Tibial nerve (tissue), 4 donors: ENCODE measurements at places on chromosomes 4 and X. TPM values are rescaled to one million over a fixed set of nuclear protein-coding genes. Genes with fewer than 3 reads are reported as not detected.

VSIG4 gene
- total RNA-seq: 81.3 TPM

DNA sequence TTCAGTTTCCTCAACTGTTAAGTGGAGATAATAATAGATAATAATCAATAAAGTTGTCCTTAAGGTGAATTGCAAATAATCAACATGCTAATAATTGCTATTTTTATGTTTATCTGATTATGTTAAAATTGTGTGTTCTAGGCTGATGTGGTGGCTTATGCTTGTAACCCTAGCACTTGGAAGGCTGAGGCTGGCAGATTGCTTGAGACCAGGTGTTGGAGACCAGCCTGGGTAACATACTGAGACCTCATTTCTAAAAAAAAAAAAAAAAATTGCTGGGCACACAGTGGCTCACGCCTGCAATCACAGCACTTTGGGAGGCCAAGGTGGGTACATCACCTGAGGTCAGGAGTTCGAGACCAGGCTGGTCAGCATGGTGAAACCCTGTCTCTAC is 175.2 kb downstream of the GC start:
- DNase-seq: no peak

GRCh38 chr4:120130786-120131185 is 64.1 kb upstream of the MAD2L1 start:
- DNase-seq: no peak

- no peak for DNase-seq
These were observed 112.5 kb downstream of the RASGEF1B start for GRCh38 chr4:81359207-81359606.

GRCh38 chrX:14902537-14902936 is 29.3 kb downstream of the MOSPD2 start:
- no peak for DNase-seq

CTAG1B gene
- total RNA-seq: not detected

GRCh38 chrX:131607792-131608369 is 64.0 kb downstream of the OR13H1 start:
- no peak for DNase-seq

MAGIX gene
- total RNA-seq: 2.3 TPM

DNA sequence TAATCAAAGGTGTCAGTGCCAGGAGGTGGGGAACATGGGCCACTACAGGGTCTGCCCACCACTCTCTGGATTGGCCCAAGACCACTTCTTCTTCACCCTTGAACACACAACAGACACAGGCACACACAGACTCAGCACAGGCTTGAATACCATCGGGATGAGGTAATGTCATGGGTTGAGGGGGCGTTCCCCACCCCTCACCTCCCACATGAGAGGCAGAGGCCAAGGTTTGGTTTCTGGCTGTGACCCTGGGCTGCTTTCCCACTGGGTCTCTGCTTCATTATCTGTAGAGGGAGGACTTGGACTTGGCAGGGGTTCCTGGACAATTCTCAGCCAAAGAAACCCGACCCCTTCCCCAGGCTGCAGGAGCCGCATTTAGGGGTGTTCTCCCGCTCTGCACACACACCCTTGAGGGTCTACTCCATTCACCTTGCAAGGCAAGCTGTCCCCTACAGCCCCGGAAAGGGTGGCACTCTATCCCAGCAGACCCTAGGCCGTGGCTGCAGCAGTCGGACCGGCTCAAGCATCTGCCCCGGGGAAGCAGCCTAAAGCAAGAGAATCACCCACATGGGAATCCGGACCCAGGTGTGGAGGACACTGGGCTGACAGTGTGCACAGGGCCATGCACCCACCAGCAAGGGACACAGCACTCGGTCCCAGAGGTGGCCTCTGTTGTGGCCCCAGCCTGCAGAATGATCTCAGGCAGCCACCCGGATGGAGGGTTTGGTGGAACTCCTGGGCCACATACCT is 62.4 kb downstream of the TRMT44 start:
- DNase-seq: no peak

DNA sequence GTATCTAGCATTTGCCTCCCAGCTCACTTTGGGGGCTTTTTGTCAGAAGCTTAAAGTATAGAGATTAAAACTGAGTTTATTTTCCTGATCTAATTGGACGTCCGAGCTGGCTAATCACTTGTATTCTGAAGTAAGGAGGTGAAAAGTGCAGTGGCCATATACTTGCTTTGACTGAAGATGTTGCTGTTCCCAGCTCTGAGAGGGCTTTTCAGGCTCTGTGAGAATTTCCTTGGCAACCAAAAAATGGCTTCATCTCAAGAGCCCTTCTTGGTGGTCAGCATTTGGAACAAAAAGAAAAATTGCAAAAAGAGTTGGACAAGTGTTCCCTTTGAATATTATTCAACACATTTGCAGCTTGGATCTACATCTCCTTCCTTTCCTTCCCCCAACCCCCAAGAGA is 67.0 kb downstream of the SLC4A4 start:
- no peak for DNase-seq

DNA sequence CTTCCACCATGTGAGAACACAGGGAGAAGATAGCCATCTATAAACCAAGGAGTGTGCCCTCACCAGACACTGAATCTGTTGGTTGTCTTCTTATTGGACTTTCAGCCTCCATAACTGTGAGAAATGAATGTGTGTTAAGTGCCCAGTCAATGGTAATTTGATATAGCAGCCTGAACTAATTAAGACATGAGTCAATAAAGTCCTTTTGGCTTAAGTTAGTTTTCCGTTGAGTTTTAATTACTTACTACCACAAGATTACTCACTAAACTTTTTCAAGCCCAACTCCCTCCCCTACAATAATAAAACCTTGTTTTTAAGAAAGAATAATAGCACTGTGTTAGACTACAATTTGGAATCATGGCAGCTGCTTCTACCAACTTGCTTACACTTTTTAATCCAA is 324.2 kb downstream of the PCDH19 start:
- DNase-seq: no peak

ANXA5 gene
- total RNA-seq: 263 TPM

GRCh38 chr4:84973856-84974255 is 7.4 kb upstream of the WDFY3 start:
- DNase-seq: no peak

- no peak for DNase-seq
These were observed 143.5 kb downstream of the CHM start for GRCh38 chrX:85903692-85904471.

- DNase-seq: no peak
These were observed 9.9 kb downstream of the BEND4 start for GRCh38 chr4:42142591-42142990.

GRCh38 chr4:85806334-85806733 is 331.4 kb downstream of the ARHGAP24 start:
- no peak for DNase-seq

MAGEA1 gene
- not detected for total RNA-seq

- no peak for DNase-seq
These were observed 122.0 kb upstream of the LDB2 start for GRCh38 chr4:17020451-17020850.

FGF13 gene
- total RNA-seq: 5.9 TPM

CPZ gene
- total RNA-seq: 2.2 TPM

PITX2 gene
- not detected for total RNA-seq

- DNase-seq: no peak
These were observed 96.9 kb upstream of the CITED1 start for GRCh38 chrX:72402614-72403013.

CSAG3 gene
- total RNA-seq: not detected

GRCh38 chrX:38664285-38664684 is 102.9 kb downstream of the TSPAN7 start:
- DNase-seq: peak; percentile 8

GRCh38 chr4:77022560-77023179 is 53.1 kb downstream of the CCNI start:
- DNase-seq: no peak

MTTP gene
- 0.59 TPM for total RNA-seq

GRCh38 chr4:168263039-168263438 is 55.5 kb downstream of the DDX60 start:
- no peak for DNase-seq

NWD2 gene
- total RNA-seq: 0.84 TPM

SLC7A11 gene
- total RNA-seq: under 0.01 TPM

CLCN4 gene
- 5.7 TPM for total RNA-seq

GRCh38 chr4:138562544-138562991 is 320.4 kb upstream of the SLC7A11 start:
- DNase-seq: no peak

XAGE1A gene
- not detected for total RNA-seq

- DNase-seq: no peak
These were observed 32.7 kb downstream of the METAP1 start for GRCh38 chr4:99028187-99028586.

DNA sequence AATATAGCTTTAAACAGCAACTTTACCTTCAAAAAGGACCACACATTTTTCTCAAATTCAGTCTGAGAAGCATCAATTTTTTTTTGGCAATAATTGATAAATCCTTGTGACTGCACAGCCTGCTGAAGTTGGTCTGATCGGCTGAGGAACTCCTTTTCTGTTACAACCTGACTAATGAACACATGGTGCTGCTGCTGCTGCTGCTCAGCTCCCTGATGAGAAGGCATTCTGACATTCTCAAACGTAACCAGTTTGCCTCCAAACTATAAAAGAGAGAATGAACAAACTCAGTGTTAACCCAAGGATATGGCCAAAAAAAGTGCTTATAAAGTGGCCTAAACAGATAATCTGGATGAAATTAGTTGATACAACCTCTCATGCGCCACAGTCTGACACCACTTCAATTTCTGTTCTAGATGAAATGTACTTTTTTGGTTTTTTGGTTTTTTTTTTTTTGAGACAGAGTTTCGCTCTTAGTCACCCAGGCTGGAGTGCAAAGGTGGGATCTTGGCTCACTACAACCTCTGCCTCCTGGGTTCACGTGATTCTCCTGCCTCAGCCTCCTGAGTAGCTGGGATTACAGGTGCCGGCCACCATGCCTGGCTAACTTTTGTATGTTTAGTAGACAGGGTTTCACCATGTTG is 26.5 kb downstream of the SEC31A start:
- no peak for DNase-seq

- peak; percentile 75 for DNase-seq
These were observed at the start of gene SOD3 for GRCh38 chr4:24794916-24795665. SOD3 (plus strand) TSS chr4:24795573; CDS start chr4:24799522, 3,949 bp downstream.

DNA sequence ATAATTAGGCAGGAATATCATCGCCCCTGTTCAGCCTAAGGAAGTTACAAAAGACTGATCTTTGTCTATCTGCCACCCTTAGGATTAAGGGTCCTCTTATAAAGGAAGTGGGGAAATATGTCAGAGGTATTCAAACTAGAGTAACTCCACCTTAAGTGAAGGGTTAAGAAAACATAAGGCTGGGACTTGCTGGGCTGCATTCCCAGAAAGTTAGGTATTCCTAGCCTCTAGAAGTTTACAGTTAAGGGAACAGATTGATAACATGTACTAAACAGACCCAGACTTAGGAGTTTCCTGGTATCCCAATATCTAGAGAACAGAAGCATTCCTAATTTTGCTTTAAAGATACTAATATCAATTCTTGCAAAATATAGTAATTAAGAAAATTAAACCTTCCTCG is 6.0 kb downstream of the CXCL2 start:
- no peak for DNase-seq

RBMXL3 gene
- total RNA-seq: not detected

KLHL4 gene
- 0.30 TPM for total RNA-seq

DNA sequence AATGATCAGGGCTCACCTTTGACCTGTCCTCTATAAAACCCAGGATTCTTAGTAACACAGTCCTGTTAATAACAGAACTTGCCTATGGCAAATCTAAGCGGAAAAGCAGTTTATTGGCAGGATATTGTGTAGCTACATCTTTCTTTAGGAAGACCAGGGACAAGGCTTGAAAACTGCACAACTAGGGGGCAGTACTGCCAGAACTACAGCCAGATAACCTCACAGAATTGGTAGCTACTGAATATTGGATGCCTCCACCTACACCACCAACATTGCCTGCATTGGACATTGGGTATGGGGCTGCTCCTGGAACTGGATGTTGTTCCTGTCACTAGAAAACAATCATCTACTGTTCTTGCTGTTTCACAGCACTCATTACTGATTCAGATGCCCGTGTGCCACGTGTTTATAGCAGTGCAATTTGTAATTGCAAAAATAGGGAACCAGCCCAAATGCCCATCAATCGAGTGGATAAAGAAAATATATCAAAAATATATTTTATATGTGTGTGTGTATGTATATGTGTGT is 47.4 kb downstream of the REPS2 start:
- no peak for DNase-seq

- DNase-seq: no peak
These were observed 176.7 kb downstream of the LDB2 start for GRCh38 chr4:16721613-16722291.

DNA sequence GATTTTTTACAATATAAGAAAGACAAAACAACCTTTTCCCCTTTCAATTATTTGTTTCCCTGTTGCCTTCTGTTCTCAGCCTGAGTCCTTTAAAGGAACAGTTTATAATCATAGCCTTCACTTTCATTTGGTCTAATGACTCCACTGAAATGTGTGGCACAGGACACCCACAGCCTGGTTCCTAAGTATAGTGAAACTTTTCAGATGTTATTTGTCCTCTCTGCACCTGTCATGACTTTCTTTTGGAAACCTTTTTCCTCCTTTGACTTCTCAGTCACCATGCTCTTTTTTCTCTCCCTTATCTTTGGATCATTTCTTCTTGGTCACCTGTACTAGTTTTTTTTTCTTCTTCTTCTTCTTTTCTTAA is 237.8 kb upstream of the ANXA3 start:
- DNase-seq: no peak

DNA sequence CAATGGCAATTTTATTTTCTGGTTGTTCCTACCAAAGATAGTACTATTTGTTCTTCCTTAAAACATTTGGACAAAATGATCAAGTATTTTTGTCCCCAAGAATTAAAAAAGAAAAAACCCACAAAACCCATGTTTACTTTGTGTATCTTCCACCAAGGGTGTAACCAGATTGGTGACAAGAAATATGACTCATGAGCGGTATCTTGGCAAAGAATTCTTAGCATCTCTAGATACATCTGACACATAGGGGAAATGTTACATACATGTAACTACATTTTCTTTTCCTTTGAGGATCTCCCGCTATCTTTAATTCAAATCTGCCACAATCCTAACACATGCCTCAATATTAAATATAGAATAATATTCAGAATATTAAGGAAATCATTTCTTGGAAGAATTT is 78.7 kb downstream of the WDFY3 start:
- DNase-seq: no peak

VCX3B gene
- not detected for total RNA-seq

- no peak for DNase-seq
These were observed 97.8 kb upstream of the ATOH1 start for GRCh38 chr4:93730760-93731159.

RBM46 gene
- not detected for total RNA-seq

GPM6B gene
- 251 TPM for total RNA-seq

DNA sequence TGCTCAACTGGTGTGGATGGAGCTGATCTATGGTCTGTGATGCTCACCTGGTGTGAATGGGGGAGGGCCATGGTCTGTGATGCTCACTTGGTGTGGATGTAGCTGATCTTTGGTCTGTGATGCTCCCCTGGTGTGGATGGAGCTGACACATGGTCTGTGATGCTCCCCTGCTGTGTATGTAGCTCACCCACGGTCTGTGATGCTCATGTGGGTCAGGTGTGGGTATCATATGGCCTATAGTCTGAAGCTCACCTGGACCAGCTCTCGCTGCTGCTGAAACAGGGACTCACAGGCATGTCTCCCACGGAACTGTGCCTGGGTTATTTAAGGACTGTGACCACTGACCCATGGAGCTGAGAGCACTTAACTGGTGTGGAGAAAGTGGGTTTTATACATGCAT is 109.7 kb downstream of the CRLF2 start:
- DNase-seq: no peak
